ENCODE measurements at places on chromosomes 12 and 14.

- peak; percentile 65 for DNase-seq
Measured at GRCh38 chr14:69013943-69014782, 35.1 kb upstream of the ACTN1 start.

DNA sequence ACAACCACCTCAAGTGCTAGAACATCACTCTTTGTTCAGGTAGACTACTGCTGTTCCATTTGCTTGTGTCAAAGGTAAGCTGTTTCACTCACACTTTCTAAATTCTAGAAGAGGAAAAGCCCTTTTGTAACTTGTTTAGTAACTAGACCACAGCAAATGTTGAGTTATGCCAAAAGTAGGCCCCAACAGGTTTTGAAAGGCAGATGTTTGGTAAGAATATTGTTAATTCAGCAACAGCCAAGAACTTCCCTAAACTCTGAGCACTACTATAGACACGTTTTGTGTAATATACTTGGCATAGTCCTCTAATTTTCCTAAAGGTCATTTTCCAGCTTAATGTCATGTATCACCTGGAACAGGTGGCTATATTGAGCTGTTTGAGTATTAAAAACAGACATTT lies 79.0 kb downstream of the DCAF5 start:
- DNase-seq = no peak

GRCh38 chr14:41634286-41634685 lies 27.6 kb downstream of the LRFN5 start:
- DNase-seq = no peak

GRCh38 chr12:48866052-48866711 lies 512 bp upstream of the RND1 start:
- no peak for DNase-seq

GRCh38 chr12:12519354-12519998 lies 43.2 kb downstream of the DUSP16 start:
- no peak for DNase-seq

DNA sequence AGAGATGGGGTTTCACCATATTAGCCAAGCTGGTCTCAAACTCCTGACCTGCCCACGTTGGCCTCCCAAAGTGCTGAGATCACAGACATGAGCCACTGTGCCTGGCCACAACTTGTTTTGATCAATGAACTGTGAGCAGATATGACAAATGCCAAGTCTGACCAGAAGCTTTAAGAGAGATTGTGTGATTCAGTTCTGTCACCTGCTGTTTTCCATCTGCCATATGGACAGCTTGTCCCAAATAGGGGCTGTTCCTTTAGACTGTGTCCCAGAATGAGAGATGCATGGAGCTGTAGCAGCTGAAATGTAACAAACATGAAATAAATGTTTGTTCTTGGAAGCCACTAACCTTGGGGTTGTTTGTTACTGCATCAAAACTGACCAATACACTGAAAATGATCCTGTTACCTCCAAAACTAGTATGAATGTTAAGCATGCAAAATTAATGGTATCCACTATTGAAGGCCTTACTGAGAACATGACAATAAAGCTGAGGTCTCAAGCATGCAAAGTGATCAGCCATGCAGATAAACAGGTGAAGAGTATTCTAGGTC lies 65.9 kb upstream of the MED13L start:
- DNase-seq = no peak

DNA sequence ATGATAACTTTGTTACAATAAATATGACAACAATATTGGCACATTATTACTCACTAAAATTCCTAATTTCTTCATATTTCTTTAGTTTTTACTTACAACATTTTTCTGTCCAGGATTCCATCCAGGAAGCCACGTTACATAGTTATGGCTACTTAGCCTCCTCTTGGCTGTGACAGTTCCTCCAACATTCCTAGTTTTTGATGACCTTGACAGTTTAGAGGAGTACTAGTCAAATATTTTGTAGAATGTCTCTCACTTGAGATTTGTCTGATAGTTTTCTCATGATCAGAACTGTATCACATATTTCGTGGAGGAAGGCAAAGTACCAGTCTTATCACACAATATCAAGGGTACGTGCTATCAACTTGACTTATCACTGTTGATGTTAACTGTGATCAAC lies 29.8 kb upstream of the LIN7A start:
- no peak for DNase-seq

DNA sequence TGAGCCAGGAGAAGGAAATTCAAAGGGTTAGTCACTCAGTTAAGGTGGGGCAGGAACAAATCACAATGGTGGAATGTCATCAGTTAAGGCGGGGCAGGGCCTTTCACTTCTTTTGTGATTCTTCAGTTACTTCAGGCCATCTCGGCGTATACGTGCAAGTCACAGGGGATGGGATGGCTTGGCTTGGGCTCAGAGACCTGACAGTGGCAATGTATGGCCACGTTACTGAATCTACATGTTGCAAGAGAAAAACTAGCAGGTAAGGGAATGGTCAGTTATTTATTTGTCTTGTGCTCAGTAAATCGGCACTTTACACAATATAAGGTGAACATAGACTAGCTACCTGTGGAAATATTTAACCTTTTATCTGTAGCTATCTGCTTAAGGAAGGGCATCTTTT lies 11.9 kb downstream of the SLCO1B3 start:
- no peak for DNase-seq

DNA sequence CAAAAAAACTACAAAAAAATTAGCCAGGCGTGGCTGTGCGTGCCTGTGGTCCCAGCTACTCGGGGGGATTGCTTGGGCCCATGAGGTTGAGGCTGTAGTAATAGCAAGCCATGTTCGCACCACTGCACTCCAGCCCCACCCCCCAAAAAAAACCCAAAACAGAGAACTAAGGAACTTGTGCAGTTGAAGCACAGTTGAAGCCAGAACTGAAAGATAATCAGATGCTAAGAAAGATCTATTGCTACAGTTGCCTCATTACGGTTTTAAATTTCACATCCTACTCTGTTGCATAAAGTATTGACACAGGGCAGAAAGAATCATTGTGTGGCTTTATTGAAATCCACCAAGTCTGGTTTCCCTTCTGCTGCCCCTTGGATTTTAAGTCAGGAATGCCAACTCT lies 3.8 kb downstream of the CS start:
- DNase-seq = no peak

DNA sequence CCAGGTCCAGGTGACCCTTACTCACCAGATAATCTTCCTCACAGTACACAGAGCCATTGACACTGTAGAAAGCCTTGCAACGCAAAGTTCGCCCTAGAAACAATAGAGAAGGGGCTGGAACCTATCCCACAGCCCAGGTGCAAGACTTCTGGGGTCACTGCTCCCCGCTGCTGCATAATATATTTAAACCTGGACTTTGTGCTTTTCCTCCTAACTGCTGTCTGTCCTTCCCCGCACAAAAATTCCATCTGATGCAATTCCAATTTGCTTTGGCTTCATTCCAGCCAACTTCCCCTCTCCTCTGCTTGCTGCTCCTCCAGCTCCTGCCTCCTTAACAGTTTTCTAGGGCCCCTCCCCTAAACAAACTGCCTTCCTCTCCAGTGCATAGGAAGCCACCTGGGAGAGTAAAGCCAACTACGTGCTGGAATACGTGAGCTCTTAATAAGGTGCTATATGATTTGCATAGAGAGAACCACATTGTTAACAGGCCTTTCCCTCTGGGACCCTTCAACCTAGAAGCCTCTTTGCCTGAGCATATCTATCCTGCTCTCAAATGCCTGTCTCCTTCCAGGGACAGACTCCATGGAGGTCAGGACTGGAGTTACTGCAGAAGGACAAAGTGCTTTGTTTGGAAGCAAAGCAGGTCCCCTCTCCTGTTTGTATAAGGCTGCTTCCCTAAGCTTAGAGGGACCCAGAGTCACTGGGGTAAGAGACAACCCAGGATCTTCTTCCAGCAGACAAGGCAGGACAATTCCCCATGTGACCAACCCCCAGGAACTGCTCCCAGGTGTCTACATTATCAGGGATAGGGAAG lies 5.5 kb downstream of the AJUBA start:
- peak; percentile 83 for DNase-seq

- no peak for DNase-seq
Measured at GRCh38 chr14:60644666-60645065, 4.6 kb downstream of the SIX1 start.

- no peak for DNase-seq
Measured at GRCh38 chr14:23653051-23653450, 16.9 kb downstream of the DHRS2 start.

DNA sequence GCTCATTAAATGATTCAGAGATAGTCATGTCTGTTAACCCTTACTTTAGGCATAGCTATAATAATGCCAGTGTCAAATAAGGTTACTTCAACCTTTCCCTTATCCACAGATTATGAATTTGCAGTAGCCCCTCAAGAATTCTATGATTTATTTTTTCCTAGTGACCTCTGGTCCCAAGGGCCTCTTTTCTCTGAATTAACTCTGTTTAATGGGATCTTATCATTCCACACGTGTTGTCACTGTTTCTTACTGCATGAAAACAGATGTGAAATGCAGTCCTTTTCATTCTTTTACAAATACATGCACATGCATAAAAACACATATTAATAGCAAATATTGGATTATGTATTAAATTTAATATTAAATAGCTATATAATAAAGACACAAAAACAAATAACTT lies 667.7 kb upstream of the FOXG1 start:
- no peak for DNase-seq

DNA sequence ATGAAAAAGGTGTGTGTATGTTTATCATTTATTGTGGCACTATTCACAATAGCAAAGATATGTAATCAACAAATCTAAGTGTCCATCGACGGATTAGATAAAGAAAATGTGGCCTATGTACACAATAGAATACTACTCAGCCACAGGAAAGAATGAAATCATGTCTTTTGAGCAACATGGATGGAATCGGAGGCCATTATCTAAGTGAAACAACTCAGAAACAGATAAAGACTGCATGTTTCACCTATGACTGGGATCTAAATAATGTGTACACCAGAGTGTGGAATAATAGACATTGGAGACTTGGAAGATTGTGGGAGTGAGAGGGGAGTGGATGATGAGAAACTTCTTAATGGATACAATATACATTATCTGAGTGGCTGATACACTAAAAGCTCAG lies 44.0 kb downstream of the CCER1 start:
- no peak for DNase-seq

- no peak for DNase-seq
Measured at GRCh38 chr14:92280554-92281262, 42.3 kb upstream of the SLC24A4 start.
